ENCODE measurements at places on chromosomes 7 and 10.
A peak's percentile ranks its signal among the peaks of the same experiment; 100 is the strongest.

GRCh38 chr7:95198863-95199262, 125.5 kb downstream of the PON1 start:
- DNase-seq, result no peak

GRCh38 chr7:125033506-125033905, 103.9 kb upstream of the POT1 start:
- no peak for DNase-seq

DNA sequence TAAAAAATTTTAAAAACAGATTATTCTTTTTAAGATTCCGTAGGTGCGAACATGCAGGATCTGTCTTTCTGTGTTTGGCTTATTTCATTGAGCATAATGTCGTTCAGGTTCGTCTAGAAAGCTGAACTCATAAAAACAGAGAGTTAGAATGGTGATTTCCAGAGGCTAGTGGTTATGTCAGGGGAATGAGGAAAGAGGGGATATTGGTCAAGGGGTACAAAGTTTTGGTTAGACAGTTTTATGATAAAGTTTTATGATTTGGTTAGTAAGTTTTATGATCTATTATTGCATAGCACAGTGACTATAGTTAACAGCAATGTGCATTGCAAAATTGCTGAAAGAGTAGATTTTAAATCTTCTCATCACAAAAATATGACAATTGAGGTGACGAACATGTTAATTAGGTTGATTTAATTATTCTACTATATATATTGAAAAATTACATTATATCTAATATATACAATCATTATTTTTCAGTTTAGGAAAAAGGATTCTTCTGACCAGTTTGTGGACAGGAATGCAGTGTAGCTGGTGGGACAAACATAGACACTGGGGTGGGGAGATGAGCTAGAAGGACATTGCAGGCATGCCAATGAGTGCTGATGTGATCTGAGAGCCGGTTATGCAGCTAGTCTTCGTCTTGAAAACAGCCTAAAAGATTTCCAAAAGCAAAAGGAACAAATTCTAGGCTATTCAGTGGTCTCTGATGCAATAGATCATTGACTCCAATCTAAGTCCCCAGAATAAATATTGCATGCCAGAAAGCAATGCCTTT, 31.3 kb upstream of the MALRD1 start:
- DNase-seq, result no peak

DNA sequence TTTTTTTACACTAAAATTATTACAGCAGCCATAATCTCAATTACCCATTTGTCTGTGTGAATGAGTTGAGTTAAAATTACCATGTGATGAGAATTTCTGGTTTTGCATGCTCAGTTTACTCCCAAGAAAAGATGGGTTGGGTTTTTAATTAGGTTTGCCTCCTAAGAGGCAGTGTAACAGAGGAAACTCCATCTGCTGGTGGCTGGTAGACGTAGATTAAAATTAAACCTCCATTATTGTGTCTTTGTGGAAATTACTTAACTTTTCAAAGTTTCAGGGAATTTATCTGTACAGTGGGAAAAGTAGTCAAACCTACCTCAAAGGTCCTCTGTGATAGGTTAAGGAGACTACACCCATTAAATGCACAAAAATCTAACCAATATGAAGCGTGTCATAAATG, 954.2 kb downstream of the PCDH15 start:
- DNase-seq, result no peak

GRCh38 chr7:1703871-1704810, 34.1 kb downstream of the ELFN1 start:
- DNase-seq, result no peak

- no peak for DNase-seq
Observed at GRCh38 chr10:53491774-53492173, 719.2 kb upstream of the MBL2 start.

GRCh38 chr7:94252971-94253370, 141.7 kb upstream of the COL1A2 start:
- DNase-seq, result no peak

DNA sequence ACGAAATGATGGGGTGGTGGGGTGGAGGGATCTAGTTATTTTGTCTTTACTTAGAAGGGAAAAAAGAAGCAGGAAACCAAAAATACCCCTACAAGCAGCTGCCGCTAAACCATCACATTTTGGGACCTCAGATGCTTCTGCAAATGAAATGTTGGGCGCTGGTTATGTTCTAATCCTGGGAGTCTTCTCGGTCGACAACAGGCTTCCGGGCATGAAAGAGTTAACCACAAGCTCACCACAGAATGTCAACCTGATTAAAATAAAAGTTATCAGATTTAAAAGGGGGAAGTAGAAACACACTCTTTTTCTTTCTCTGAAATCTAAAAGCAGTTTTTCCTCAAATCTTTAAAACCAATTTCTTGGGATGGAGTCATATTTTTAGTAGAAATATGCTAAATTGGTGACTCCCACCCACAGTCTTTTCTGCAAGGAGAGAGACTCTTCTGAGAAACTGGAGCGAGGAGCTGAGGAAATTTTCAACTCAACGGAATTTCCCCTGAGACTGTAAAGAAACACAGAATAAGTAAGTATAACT, 16.8 kb downstream of the IL2RA start:
- DNase-seq, result no peak

GRCh38 chr7:37732253-37732652, 48.7 kb downstream of the GPR141 start:
- no peak for DNase-seq

GRCh38 chr7:42572056-42572455, 335.0 kb upstream of the GLI3 start:
- DNase-seq, result no peak

GRCh38 chr7:28587211-28587610, 174.9 kb downstream of the CREB5 start:
- no peak for DNase-seq

DNA sequence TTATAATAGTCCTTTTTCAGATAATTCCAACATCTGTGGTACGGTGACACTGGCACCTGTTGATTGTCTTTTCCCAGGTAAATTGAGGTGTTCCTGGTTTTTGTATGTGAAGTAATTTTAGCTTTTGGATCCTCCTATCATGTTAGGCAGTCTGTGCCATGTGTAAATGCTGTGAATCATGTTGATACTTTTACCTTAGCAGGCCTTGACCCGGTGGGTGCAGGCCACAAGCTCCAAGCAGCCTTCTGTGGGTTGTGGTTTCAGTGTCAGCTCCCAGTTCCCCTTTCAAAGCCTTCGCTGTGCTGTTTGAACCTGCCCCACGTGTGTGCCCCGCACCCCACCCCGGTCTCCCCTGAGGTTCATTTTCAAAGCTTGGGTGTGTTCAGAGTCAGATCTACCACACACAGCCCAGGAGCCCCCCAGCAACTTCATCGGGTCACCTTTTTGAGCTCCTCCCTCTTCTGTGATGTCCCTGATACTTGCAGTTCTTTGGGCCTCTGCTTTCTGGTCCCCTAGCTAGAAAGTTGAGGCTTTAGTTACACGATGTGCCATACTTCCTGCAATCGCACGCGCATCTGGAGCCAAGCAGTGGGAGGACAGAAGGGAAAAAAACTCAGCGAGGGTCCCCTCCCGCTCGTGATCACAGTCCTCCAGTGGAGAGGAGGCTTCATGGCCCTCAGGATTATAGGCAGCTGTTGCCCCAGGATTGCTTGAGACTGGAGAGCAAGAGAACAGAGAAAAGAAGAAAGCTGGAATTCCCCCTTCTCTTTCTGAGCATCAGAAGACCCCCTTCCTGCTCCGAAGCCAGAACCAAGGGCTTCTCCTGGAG, 8.7 kb upstream of the BHLHA15 start:
- DNase-seq, result peak; percentile 19

GRCh38 chr7:47720907-47721244, 139.0 kb upstream of the TNS3 start:
- no peak for DNase-seq

DNA sequence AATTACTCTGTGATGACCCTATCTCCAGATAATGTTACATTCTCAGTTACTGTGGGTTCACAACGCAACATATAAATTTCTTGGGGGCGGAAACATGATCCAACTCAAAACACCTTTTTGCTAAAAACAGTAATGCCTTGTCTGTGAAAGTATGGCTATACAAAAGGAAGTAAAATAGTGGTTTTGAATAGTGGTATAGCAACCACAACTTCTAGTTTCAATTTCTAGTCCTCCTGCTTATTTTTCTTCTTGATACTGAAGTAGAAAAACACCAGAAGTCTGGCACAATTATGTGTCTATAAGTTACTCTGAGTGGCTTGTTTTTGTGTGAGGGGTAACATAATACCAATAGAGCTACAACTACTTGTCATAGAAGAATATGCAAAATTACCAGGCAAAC, 21.5 kb upstream of the ZNF800 start:
- no peak for DNase-seq

DNA sequence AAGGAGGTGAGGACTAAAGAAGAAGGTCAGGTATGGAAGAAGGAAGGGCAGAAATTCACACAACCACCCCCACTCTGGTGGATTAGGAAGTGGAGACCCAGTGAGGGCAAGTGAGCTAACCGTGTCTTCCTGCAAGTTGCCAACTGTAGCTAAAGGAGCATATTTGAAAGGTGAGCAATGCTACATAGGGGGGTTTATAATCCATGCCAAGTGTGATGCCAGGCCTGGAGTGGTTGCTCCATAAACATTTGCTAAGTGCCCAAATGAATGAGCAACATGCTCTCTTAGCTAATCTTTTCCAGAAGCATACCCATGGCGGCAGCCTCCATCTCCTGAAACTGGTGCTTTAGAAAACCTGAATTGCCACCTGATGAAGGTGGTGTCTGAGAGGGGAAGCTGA, 121.6 kb downstream of the LRRC18 start:
- DNase-seq, result no peak

- no peak for DNase-seq
Observed at GRCh38 chr10:62903828-62904227, 87.7 kb upstream of the EGR2 start.

DNA sequence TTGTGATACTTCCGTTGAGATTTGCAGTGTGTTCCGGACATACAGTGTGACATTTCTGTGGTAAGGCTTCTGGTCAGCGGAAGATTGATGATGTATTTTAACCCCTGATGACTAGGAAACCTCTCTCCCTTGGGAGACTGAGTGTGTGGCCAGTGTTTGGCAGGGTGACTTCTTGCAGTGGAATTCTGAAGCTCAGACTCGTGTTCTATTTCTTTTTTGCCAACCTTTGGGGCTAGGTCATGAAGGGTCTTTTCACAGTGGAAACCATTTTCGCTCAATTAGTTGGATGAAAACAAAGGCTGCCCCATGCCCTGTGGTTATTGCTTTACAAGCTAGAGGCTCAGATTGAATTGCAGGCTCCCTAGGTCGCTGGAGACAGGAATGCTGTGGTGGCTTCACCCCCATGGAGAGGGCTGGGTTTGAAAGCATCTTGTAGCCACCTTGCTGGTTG, 288.9 kb downstream of the BBS9 start:
- no peak for DNase-seq

GRCh38 chr10:99123336-99123735, 112.3 kb downstream of the HPSE2 start:
- no peak for DNase-seq

DNA sequence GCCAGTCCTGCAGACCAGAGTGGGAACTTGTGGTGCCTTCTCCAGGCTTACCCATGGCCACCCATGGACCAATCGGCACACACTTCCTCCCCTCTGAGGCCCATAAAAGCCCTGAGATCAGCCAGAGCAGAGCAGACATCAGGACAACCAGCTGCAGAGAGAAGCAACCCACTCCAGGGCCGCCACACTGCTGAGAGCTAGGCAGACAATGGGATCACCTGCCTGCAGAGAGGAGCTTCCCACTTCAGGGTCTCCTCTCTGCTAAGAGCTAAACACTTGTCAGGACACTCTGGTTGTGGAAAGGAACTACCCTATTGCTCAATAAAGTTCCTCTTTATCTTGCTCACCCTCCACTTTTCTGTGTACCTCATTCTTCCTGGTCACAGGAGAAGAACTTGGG, 34.0 kb downstream of the C7orf25 start:
- no peak for DNase-seq

GRCh38 chr7:146956853-146957252, 840.3 kb downstream of the CNTNAP2 start:
- DNase-seq, result no peak

DNA sequence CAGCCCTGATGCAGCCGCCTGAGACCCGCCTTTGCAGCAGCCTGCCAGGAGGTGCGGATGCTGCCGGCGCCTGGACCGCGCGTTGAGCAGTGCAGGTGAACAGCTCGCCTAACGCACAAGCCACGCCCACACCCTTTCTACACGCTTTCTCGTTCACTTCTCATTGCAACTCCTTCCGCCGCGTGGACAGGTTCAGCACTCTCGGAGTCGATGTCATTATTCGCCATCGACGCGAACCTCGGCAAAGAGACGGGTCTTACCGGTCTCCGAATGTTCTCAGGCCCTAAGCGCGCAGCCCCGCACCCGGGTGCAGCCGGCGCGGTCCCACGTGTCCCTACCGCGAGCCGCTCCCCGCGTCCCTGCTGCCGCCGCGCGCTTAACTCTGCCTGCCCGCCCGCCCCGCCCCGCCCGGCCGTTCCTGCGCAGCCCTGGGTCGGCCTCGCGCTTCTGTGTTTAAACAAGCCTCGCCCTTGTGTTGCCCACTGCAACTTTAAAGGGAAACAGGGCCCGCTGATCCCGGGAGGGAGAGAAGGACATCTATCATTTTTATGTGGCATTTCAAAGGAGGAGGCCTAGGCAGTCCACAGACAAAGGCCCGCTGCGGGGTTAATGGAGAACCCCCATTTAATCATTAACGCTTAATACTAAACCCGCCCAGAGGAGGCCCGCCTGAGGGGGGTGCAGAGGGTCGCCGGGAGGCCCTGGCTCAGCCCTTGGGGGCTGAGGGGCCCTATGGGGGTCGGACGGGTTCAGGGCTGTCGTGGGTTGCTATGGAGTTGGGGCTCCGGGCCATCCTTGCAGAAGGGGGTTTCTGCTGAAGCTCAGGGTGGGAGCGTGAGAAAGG, 128.5 kb downstream of the WDR11 start:
- no peak for DNase-seq

DNA sequence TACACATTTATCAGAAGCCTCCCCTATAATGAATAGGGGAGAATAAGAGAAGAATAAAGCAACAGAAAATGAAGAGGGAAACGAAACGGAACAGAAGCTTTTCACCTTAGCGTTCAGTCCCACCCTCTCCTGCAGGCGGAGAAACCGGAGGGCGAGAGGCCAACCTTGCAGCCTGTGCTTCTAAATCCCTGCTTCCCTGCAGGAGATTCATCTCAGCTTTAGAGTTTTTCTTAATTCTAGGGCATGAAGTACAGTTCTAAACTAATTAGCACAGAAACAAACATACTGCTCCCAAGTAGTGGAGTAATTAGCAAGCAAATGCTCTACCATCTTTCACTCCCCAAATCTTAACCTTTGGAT, 107.2 kb downstream of the CUBN start:
- no peak for DNase-seq

DNA sequence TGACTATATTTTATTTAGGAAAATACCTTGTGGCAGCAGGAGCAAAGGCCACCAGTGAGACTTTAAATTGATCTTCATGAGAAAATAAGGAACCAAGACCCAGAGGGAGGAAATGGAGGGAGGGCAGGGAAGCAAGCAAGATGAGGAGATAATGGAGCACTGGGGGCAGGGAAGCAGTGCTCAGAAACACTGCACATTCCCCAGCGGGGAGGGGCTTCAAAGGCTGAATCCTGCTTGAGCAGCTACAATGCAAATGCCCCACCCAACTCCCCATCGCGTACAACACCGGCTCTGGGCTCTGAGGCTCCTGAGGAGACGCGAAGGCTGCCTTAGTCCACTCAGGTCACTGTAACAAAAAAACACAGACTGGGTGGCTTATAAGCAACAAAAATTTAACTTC, 503.8 kb downstream of the GRID1 start:
- DNase-seq, result no peak

GRCh38 chr10:1589257-1589656, 148.1 kb downstream of the ADARB2 start:
- no peak for DNase-seq
